ENCODE measurements at places on chromosomes 13 and 19. TPM values are rescaled to one million over a fixed set of nuclear protein-coding genes. Genes with fewer than 3 reads are reported as not detected.

Gene SYCN
- not detected for total RNA-seq

Gene CDC34
- total RNA-seq, result 49.3 TPM

GRCh38 chr13:32427852-32428580 lies at the start of gene N4BP2L1:
N4BP2L1 (minus strand) TSS chr13:32428130; CDS start chr13:32428082, 48 bp downstream.
- peak; percentile 59 for DNase-seq

- no peak for DNase-seq
These were observed 2.1 kb upstream of the BSG start for GRCh38 chr19:570251-570686.

- DNase-seq, result no peak
These were observed 7.8 kb downstream of the PTGER1 start for GRCh38 chr19:14467391-14467790.

GRCh38 chr19:5287066-5287465 lies 53.5 kb downstream of the PTPRS start:
- DNase-seq, result no peak

Gene ENOX1
- total RNA-seq, result 0.54 TPM

DNA sequence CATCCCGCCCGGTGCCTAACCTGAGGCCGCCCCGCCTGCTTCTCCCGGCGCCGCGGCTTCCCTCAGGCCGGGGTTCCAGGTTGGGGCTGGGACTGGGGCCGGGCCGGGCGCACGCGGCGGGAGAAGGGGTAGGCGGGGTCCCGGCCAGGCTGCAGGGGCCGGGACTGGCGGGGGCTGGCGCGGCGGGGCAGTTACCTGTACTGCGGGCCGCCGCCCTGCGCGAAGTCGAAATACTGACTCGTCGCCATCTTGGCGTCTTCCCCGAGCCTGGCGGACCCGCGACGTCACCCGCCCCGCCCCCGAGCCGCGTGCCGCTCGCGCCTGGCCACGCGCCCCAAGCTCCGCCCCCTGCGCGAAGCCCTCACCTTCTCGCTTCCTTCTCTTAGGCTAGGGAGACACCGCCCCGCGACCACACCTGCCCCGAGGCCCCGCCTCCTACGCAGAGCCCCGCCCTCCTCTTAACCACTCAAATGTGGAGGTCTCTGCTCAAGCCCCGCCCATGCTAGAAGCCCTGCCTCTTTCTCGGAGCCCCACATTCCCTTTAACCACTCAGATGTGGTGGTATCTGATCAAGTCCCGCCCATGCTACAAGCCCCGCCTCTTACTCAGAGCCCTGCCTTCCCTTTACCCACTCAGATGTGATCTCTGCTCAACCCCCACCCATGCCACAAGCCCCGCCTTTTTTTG lies at the start of gene ZFR2:
Gene ZFR2 (minus strand): TSS at position 269 of the 687 bp plus-strand sequence. CDS start 21 bp downstream, at position 248.
- DNase-seq, result no peak
